ENCODE measurements at places on chromosomes 7 and 10.

DNA sequence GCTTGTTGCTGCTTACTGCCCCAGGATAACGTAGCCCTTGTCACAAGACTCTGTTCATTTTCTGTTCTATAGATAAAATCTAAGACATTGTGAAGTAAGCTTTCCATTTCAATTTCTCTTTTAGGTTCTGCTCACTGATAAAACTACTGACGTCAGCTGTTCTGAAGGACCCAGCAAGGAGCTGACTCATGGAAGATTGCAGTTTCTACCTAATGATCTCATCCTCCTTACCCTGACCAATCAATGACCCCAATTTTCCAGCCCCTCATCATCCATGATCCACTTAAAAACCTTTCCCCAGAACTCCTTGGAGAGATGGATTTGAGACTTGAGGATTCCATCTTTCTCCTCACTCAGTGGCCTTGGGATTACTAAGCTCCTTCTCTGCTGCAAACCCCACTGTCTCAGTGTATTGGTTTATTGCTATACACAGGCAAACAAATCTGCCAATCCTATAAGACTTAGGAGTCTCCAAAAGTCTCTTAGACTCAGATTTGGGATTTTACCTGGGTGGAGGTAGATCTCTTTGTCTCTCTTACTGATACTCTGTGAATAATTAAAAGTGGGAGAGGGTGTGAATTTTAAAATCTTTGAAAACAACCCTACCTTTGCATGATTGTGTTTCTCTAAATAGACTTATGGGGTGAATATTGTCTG, 109.2 kb upstream of the TRIM24 start:
- no peak for DNase-seq

DNA sequence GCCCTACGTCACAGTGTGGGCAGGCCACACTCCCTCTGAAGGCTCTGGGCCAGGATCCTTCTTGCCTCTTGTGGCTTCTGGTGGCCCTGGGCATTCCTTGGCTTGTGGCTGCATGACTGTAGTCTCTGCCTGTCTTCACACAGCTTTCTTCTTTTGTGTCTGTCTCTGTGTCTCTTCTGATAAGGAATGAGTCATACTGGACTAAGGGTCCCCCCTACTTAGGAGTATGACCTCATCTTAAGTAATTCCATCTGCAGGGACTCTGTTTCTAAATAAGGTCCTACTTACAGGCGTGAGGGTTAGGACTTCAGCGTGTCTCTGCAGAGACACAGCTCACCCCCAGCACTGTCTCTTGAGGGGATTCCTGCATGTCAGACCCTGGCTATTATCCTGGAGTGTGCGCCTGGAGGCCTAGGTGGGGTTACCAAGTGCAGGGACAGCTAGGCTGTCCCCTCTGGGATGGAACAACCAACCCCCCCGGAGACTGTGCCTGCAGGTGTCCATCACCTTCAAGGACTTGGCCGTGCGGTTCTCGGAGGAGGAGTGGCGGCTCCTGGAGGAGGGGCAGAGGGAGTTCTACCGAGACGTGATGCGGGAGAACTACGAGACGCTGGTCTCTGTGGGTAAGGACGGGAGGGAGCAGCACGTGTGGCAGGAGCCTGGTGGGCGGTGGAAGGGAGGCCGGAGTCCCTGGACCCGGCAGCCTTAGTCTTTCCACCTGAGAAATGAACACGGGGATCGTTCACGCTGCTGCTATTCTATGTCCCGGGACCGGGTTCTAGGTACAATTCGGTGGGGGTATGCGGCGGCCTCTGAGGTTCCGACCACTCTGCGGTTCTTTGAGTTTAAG, 54.1 kb downstream of the ZNF467 start:
- DNase-seq, result no peak

DNA sequence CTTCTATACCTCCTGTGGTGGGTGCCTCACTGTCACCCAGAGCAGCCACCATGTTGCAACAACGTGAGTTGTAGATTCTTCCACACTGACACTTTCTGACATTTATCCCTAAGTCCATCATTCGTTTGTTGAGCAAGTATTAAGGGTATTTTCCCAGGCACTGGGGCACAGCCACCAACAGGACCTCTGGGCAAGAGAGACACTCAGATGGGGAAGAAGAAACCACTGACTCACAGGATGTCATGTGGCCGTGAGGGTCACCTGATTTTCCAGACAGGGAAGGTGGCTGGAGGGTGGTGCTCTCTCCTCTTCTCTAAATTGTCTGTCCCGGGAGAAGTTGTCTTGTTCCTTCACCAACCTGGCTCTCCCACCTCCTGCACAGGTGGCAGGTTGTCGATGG, 51.7 kb upstream of the PPIF start:
- DNase-seq, result no peak

DNA sequence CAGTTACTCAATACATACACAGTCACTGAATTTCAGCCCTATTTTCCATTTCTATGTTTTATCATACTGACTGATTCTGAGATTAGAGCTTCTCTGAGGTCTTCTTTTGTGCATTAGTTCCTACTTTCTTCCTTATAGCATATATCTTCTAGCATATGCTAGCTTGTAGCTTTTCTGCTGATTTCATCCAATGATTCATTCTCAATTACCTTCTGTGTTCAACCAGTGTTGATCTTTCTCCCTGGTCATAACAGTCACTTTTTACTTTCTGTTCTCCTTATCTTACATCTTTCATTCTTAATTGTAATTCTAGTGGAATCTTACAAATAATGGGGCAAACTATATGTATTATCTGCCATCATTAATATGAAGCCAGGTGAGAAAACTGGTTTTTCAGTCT, 159.5 kb upstream of the HGF start:
- DNase-seq, result no peak

DNA sequence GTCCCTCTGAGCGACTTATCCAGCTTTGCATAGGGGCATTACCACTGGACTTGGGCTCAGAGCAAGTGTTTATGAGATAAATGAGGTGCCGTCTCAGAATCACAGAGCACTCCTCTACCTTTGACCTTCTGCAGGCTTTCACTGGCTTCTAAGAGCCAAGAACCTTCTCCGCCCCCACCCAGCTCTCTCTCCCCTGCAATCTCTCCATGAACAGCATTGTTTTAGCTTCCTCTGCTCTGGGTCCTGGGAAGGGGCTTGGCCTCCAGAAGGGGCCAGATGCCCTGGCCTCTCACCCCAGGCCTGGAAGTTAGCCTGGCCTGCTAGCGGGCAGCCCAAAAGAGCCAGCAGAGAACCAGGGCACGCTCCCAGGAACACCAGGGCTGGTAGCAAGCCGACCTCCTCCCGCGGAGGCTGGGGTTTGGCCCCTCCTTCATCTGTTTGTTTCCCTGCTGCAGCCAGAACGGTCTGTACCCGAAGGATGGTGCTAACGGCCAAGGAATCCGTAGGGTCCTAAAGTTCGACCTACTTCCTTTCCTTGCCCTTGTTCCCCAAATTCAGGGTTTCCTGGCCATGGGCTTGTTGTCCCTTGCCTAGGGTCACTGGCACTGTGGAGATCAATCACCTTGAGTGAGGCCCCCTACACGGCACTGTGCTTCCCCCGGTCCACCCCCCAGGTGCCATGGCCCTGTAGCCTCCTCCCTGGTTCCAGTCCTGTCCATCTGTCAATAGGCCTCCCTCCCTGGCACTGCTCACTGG, 18.7 kb upstream of the DDIT4 start:
- DNase-seq, result no peak

DNA sequence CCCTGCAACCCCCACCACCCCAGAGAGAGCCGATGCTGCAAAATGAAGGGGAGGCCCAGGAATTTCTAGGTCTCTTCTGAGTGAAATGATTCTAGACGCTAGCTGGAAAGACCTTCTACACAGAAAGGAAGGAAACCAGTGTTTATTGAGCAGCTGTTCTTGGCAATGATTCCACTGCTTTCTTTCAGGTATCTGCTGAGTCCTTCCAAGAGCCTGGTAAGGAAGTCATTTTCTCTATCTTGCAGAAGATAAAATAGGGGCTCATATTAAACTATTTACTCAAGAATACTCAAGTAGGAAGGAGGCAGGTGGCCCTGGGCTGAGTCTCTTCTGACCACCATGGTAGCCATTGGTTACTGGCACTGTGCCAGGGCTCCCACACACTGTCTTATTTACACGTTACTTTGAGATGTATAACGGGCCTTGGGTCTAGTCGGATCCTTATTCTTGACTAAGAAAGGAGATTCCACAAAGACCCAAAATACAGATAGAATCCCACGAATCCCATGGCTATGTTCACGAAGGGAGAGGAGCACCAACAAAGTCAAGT, 112.1 kb downstream of the GALNT11 start:
- no peak for DNase-seq

- peak; percentile 6 for DNase-seq
Observed at GRCh38 chr7:95686109-95686508, 86.2 kb upstream of the DYNC1I1 start.

GRCh38 chr7:28718055-28718481, 240.1 kb downstream of the TRIL start:
- no peak for DNase-seq

DNA sequence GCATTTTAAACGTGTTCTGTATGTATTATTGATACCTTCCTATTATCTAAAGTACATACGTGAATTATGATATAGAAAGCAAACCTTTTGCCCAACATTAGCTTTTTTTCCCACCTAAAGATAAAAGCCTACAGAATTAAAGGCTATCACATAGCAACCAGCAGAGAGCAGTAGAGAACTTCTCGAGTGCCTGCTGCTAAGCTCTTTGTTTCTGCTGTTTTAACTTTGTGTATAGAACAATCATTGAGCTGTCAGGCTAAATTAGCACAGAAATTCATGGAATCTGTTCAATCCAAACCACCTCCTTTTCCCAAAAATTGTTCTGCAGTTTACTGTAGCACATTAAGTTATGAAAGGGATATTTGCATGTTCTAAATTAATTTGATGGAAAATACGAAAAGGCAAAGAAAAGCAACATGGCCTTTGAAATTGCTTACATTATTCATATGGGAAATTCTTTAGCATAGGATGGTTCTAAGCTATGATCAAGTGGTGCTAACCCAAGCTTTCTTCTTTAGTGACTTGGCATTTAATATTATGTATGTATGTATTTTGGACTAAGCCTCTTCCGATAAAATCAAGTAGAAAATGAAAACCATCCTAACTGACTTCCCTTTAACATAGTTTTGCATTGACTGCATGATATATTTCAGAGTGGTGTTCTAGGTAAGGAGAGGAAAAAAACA, 1288.5 kb downstream of the GATA3 start:
- no peak for DNase-seq

DNA sequence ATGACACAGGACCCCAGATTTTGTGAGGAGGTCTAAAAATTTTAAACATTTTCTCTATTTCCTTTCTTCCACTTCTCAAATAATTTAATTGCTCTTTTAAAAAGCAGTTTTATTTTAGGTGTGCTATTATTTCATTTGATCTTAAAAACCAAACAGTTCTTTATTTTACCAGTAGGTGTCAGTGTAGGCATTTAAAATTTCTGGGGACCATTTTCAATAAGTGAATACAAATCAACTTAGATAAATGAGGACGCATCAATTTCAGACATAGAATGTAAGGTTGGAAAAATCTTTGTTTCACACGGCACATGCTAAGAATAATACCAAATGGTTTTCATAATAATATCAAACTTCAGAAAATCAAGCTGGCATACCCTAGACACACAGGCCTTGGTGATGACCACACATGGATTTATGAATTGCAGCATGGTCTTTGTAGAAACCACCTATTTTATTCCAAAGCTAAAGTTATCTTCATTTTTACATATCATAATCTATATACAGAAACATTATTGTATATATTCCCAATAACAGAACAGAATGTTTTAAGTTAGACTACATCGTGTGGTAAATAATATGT, 127.6 kb upstream of the SLC26A5 start:
- no peak for DNase-seq

- no peak for DNase-seq
Observed at GRCh38 chr10:132468216-132468615, 69.4 kb upstream of the INPP5A start.

DNA sequence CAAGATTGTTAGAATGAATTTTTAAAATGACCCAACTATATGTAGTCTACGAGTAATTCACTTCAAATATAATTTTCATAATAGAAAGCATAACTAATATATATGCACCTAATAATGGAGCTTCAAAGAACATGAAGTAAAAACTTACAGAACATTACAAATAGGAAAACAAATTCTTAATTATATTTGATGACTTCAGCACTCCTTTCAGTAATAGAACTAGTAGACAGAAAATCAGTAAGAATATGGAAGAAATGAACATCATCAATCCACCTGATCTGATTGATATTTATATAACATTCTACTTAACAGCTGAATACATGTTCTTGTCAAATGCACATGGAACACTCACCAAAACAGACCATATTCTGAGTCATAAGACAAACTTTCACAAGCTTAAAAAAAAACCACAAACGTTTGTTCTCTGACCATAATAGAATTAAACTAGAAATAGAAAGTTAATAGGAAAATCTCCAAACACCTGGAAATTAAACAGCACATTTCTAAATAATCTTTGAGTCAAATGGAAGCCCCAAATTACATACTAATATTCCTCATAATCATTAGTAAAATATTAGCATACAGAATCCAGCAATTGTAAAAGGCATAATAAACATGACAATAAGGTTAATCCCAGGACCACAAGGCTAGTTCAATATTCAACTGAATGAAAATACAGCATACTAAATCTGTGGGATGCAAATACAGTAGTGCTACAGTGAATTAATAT, 48.0 kb downstream of the BRAF start:
- no peak for DNase-seq

DNA sequence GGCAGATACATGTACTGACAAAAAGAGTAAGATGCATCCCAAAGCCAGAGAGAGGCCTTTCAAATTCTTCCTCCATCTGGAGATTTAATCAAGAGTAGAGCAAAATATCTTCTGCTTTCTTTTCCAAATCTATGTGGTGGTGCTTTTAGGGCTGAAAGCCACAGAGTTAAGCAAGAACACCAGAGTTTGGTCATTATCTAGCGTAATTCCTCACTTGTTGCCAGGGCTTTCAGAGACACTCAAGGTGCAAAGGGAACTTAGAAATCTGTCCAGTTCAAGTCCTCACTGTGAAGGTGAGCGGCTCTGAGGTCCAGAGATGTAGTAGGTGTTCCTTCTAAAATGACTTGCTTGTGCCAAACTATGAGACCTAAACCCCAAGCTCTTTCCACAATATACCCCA, 10.9 kb upstream of the NFE2L3 start:
- DNase-seq, result no peak

- DNase-seq, result no peak
Observed at GRCh38 chr7:4056552-4057288, 625.4 kb upstream of the FOXK1 start.

GRCh38 chr7:158662610-158663427, 41.8 kb downstream of the NCAPG2 start:
- DNase-seq, result no peak

GRCh38 chr10:34743814-34744213, 71.3 kb downstream of the PARD3 start:
- DNase-seq, result no peak

- DNase-seq, result no peak
Observed at GRCh38 chr10:124016804-124017375, 76.5 kb downstream of the CHST15 start.

- DNase-seq, result no peak
Observed at GRCh38 chr7:88866265-88866863, 70.8 kb upstream of the TEX47 start.

GRCh38 chr7:77858278-77858677, 59.7 kb downstream of the PHTF2 start:
- DNase-seq, result no peak

- no peak for DNase-seq
Observed at GRCh38 chr10:58776568-58777318, 264.1 kb downstream of the BICC1 start.

GRCh38 chr7:716222-716621, 10.3 kb upstream of the DNAAF5 start:
- no peak for DNase-seq

GRCh38 chr7:81235997-81236396, 317.1 kb upstream of the SEMA3C start:
- no peak for DNase-seq
